ENCODE measurements at places on chromosomes 1 and 21.

DNA sequence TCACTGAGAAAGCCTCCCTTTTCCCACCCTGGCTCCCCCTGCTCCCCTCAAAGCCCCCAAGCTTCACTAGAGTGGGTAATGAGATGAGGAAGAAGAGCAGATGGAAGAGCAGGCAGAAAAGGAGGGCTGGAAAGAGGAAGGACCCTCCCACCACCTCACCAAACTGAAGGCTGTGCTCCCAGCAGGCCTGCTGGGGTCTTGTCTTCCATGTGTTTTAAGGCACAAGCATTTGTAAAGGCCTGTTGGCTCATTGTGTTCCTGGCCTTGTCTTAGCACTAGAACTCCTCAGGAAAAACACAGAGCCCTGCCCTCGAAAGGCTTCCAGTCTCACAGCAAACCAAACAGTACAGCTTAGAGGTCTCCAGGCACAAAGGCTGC, 51.5 kb downstream of the TOMM20 start:
- DNase-seq = no peak

- no peak for DNase-seq
These were observed 15.7 kb downstream of the CD53 start for GRCh38 chr1:110888641-110889040.

DNA sequence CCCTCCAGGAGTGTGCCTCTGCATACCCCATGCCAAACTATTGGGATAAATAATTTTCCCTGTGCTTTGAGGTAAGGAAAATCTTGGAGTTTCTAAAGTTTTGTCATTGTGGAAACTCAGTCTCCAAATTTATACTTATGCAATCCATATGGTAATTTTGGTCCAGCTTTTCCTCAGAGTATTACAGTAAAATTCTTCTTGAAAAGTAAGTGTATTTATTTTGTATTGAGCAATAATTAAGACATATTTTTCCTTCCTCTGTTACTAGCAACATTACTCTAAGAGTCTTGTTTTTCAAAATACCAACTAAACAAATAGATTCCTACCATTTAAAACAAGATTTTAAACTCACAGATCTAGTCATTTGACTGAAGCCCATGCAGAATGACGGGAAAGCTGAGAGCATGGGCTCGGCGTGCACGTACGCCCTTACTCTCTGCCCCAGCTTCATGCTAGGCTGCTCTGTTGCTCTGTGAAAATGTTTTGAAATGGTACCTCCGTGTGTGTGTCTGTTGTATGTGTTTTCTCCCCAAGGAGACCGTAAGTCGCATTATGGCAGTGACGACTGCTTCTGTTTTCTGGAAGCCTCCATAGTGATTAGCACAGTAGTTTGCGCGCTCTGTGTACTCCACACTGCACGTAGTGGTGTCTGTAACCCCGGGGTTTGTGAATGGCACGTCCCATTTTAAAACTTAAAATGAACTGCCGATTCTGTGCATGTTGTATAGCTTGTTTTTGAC, 165.3 kb downstream of the SDCCAG8 start:
- no peak for DNase-seq

DNA sequence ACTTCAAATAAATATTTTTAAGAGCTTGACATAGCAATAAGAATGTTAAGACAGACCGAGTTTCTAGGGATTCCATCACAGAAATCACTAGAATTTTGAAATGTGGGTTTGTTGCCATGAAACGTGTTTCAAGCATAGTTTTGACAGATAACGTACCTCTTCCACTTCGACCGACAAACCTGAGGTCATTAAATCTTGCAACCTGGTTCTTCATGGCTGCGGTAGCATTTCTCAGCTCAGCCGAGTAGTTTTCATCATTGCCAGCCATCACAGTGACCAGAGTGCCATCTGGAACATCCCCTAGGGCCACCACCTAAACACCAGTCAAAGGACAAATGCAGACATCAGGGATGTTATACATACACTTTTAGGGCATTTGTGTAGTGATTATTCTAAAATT, 168.7 kb downstream of the RUNX1 start:
- no peak for DNase-seq

- peak; percentile 30 for DNase-seq
These were observed 978 bp downstream of the PRDM15 start for GRCh38 chr21:41877901-41878830.

DNA sequence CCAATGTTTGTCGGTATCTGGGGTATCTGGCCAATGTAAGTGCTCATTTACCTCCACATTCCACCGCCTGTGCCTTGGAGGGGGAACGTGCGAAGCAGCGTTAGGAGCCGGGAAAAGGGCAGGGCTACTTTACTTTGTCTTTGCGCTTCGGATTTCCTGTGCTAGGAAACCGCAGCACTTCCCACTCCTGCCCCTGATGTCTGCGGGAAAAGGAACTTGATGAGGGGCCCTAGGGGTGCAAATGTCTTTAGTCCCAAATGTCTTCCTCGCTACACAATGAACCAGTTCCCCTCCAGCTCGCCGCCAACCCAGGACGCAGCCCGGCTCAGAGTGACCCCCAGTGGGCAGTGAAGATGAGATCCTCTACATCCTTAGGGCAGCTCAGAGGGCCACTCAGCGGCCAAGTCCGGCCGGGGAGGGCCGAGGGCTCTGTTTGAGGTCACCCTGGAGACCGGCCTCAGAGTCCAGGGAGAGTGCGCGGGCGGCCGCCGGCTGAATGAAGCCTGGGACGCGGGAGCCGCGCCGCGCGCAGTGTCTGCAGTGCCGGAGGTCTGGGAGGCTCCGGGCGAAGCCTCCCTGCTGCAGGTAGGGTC, at the start of gene DYNLT5:
TSS of gene DYNLT5 (plus strand) at position 460 of the 593 bp plus-strand sequence. CDS start 2,200 bp downstream, outside the sequence.
- no peak for DNase-seq

DNA sequence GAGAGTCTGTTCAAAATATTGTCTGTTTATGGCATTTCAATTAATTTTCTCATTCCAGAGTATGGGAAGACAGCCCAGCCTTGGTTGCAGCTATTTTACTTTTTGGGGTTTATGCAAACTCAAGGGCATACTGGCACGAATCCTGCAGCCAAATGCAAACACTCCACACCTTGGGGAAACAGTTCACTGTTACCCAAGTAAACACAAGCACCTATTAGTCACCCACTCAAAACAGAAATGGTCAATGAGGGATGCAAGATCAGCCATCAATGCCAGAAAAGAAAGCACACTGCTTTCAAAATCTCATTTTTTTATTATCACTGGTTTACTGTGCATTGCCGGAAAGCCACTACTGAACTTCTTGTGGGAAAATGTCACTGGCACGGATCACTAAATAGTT, 170.6 kb downstream of the RUNX1 start:
- DNase-seq = no peak

DNA sequence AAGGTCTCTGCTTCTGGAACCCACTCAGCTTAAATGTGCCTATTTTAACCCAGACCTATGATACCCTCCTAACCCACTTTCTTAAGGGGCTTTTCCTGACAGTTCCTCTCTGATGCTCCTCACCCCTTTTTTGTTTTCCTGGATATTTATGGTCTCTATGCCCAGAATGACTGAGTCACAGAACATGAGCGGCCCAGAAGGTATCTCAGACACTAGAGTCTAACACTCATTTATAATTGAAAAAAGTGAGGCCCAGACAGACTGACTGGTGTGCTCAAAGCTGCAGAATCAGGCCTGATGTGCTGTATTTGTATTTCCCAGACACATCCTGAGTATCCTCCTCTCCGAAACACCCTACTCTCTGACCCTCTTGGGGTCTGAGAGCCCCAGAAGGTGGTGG, 44.0 kb downstream of the LRRC71 start:
- DNase-seq = no peak

GRCh38 chr1:203512848-203513584, 19.1 kb downstream of the OPTC start:
- peak; percentile 56 for DNase-seq

DNA sequence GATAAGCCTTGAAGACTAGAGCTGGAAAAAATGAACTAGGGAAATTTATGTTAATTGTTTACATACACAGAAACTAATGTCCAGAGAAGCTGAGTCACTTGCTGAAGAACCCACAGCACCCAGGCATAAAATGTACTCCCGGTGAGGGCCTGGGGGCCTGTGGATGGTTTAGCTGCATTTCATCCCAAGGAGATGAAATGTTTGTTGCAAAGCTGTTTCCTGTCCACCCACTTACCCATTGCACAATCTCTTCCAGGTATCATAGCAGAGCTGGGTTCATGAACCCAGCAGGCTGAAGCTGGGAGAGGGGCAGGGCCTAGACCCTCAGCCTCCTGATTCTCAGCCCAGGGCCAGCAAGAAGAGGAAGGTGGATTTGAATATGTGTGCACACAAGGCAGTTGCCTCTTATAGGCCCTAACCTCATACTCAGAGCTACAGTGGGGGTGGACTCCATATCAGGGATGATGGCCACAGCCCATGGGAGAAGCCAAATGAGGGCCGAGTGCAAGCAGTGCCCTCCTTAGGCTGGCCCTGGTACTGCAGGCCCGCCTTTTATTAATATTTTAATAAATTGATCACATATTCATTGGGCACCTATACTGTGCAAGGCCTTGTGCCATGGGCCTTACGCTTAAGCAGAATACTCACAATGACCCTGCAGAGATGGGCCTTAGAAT, 110.8 kb downstream of the LACTBL1 start:
- peak; percentile 10 for DNase-seq

- DNase-seq = peak; percentile 70
These were observed 532.2 kb downstream of the MATN1 start for GRCh38 chr1:30191154-30191702.

DNA sequence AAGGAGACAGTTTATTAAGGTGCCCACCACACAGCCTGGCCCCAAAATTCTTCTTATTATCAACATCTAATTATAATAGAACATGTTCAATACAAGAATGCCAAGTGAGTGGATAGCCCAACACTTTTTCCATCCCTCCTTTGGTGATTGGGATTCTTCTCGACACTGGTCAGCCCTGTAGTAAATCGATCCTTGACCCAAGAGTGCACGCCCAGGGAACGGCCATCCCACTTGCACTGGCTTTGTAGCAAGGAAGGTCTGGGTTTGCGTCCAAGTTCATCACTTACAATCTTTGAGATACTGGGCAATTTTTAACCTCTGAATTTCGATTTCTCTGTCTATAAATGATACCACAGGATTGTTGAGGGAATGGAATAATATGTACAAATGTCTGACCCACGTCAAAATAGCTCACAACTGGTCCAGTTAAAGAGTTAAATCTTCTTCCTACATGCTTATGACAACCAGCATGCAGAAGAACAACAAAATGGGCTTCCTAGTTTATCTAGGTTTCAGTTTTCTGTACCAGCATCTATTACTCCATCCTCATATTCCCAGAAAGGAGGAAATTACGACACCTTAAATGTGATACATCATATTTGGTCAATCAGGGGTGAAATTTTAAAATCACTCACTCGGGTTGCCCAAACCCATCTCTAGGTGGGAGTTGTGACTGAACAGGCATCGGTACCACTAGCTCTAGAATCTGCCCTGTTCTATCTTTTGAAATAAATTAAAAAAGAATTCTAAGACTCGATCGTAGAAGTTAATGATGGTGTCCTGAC, 161.8 kb downstream of the CLIC6 start:
- DNase-seq = no peak

- DNase-seq = no peak
These were observed 16.3 kb upstream of the MTARC1 start for GRCh38 chr1:220770245-220770913.

Data from activated CD4-positive, alpha-beta T cell treated with anti-CD3 and anti-CD28 coated beads, Interleukin-2, Interleukin-6, amounts not matched to agents 100 ng/mL and 50 ng/mL, durations not matched to agents 16 hours and 8 hours (primary cell).